ENCODE measurements at places on chromosomes 16 and 17. TPM values are rescaled to one million over a fixed set of nuclear protein-coding genes. Genes with fewer than 3 reads are reported as not detected.
A peak's percentile ranks its signal among the peaks of the same experiment; 100 is the strongest.

GRCh38 chr17:35189291-35189690, 4.9 kb downstream of the SLC35G3 start:
- DNase-seq, result no peak

- DNase-seq, result no peak
Measured at GRCh38 chr16:67419502-67419901, 3.2 kb upstream of the ZDHHC1 start.

DNA sequence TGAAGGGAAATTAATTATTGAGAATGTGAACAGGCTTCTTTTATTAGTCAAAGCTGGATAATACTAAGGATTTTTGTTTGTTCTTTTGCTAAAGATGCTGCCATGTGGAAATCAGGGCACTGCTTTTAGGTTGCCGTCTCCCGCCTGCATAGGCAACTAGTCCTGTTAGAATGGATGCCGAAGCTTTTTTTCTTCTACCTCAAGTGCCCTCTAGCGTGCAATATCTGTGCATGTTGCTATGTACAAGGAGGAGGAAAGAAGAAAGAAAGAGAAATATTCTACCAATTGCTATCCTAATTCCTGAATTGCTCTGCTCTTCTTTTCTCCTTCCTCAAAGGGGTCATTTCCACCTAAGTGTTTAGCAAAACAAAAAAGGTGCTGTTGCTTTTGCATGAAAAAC, 5.2 kb upstream of the CDH8 start:
- no peak for DNase-seq

DNA sequence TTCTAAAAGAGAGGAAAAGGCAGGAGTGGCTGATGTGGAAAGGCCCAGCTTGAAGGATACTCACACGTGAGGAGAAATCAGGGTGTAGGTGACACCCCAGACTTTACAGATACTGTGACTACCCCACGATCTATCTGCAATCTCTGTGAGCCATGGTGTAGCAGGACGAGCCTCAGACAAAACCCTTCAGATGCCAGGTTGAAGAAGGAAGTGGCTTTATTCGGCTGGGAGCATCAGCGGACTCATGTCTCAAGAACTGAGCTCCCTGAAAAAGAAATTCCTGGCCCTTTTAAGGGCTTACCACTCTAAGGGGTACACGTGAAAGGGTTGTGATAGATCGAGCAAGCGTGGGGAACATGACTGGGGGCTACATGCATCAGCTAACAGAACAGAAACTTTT, 4.7 kb upstream of the SLC6A4 start:
- DNase-seq, result no peak

DNA sequence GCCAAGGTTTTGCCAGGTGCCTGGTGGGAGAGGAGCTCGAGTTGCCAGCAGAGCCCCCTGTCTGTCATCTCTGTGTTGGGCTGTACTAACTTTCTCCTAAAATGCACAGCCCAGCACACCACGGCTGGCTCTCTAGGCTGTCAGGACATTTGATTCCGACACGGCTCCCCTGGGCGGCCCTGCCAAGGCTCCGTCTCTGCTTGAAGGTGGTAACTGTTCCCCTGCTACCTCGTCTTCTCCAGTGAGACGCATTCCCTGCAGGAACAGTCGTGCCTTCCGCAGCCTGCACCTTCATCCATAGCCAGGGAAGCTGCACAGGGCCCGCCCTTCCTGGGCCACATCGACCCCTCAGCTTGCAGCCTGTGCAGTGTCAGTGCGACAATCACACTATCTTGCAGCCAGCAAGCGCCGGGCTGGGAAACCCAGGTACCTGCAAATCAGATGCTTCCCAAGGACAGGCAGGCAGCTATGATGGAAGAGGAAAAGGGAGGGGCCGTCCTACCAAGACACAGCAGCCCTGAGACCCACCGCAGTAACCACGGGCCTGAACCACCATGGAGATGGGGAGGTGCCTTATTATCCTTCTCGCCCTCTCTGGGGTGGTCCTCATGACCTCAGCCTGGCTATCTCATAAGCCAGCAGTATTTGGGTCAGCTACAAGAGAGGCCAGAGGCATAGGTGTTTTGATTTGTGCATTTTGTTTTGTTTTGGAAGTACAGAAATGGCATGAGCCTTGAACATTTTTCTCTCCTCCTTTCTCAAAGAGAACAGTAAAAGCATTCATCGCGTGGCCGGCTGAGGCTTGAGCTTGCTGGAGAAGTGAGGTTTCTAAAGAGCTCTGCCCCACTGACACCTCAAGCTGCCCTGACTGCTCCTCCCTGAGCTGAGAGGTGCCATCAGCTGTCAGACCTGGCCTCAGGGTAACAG, 361.7 kb upstream of the TNRC6C start:
- DNase-seq, result no peak

DNA sequence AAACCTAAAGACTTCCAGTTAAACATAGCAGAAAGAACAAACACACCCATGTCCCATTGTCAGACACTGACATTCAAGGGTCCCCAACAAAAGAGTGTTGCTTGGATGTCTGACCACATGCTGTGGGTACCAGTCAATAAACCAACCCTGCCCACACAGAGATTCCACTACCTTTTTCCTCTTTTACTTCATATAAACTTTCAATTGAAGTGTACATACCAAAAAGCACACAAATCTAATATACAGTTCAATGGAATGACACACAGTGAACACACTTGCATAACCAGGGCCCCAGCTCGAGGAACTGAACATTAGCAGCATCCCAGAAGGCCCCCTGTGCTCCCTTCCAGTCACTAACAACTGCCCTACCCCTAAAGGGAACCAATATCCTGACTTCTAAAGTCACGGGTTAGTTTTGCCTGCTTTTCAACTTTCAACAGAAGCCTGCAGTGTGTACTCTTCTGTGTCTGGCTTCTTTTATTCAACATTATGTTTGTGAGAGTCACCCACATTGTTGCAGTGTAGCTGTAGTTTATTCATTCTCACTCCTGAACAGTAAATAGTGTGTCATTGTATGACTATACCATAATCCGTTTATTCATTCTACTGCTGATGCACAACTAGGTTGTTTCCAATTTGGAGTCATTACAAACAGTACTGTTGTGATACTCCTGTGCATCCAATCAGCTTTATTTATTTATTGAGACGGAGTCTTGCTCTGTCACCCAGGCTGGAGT, 18.0 kb downstream of the CFDP1 start:
- DNase-seq, result no peak

GRCh38 chr16:75087375-75087979, 29.1 kb downstream of the LDHD start:
- no peak for DNase-seq

- no peak for DNase-seq
Measured at GRCh38 chr16:65845466-65846209, 520.9 kb upstream of the CDH5 start.

DNA sequence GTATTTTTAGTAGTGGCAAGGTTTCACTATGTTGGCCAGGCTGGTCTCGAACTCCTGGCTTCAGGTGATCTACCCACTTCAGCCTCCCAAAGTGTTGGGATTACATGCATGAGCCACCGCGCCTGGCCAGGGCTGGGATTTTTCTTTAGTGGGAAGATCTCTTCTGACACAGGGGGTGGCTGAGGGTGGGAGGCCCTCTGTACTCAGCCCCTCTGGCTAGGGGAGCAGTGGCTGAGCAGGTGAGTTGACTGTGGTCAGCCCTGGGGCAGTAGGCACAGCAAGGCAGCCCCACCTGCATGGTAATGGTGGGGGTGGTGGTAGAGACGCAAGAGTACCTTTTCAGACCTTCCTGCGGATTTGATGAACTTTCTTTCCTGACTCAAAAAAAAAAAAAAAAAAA, 12.3 kb upstream of the GPRC5B start:
- no peak for DNase-seq

DNA sequence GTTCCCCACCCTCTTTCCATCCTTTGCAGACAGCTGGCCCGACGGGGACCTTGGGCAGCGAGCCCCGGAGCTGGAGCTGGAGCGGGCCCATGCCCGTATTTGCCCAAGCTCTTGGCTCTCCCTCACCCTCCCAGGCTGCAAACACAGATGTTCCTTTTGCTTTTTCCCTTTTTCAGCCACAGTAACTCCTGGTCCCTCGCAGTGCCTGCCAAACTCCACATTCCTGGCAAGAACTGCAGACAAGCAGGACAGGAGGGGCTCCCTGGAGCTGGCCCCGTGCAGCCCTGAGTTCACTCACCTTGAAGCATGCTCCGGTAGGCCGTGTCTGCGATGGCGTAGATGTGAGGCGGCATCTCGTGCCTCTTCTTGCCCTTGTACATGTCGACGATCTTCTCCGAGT, 33.9 kb downstream of the MYH11 start:
- DNase-seq, result no peak

DNA sequence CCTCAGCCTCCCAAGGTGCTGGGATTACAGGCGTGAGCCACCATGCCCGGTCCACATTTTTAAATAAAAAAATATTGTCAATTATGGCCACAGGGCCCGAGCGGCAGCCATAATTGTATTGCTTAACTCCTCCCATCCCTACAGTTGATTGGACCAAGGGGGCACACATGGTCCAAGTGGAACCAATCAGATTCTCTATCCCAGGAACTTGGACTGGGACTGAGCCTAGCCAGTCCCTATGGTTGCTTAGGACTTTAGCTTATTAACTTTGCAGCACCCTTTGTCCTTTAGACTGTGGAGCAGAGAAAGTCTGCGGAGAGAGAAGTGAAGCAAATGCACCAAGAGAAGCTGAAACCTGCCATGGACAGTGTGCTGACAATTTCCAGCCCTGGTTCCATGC, 5.5 kb upstream of the RDM1 start:
- no peak for DNase-seq

- DNase-seq, result no peak
Measured at GRCh38 chr16:8641671-8642070, 20.2 kb downstream of the METTL22 start.

- DNase-seq, result no peak
Measured at GRCh38 chr17:2337544-2338314, 428 bp downstream of the SGSM2 start.

GRCh38 chr17:13129356-13129755, 111.5 kb upstream of the ELAC2 start:
- no peak for DNase-seq

- DNase-seq, result peak; percentile 4
Measured at GRCh38 chr17:1865252-1866037, 35.6 kb downstream of the RPA1 start.

GRCh38 chr17:1551741-1552140, 10.9 kb downstream of the PITPNA start:
- DNase-seq, result no peak

GRCh38 chr17:836151-836550, 54.0 kb downstream of the MRM3 start:
- no peak for DNase-seq

GRCh38 chr17:74773871-74774286, 2.3 kb downstream of the NAT9 start:
- DNase-seq, result no peak

GRCh38 chr17:44219108-44219615, 313 bp downstream of the UBTF start:
- DNase-seq, result no peak

GRCh38 chr17:82907797-82908542, 68.1 kb upstream of the ZNF750 start:
- DNase-seq, result no peak

DNA sequence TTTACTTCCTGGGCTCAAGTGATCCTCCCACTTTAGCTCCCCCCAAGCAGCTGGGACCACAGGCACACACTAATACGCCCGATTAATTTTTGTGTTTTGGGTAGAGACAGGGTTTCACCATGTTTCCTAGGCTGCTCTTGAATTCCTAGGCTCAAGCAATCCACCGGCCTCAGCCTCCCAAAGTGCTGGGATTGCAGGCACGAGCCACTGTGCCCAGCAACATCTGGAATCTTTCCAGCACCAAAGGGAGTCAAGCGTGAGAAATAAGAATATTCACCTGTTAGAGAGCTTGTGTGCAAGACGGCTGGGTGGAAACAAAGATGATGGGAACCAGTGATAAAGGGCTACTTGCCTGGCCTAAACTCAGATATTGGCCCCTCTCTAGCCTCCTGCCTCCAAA, 14.2 kb upstream of the ALOX12B start:
- DNase-seq, result no peak

- DNase-seq, result no peak
Measured at GRCh38 chr17:61442878-61443474, 9.2 kb upstream of the TBX4 start.

- DNase-seq, result no peak
Measured at GRCh38 chr17:8150194-8151119, 1.7 kb downstream of the PER1 start.

SLC6A2 gene
- total RNA-seq, result not detected

ARL4D gene
- total RNA-seq, result 11.5 TPM

STAC2 gene
- not detected for total RNA-seq

ABI3 gene
- 0.12 TPM for total RNA-seq

GPRC5B gene
- total RNA-seq, result 7.2 TPM

NPIPA7 gene
- 4.5 TPM for total RNA-seq

SPN gene
- total RNA-seq, result 0.47 TPM

SULT1A2 gene
- 1.9 TPM for total RNA-seq

RAB40B gene
- 22.1 TPM for total RNA-seq

PRSS21 gene
- 0.39 TPM for total RNA-seq
